ENCODE measurements at places on chromosomes 11 and 22. TPM values are rescaled to one million over a fixed set of nuclear protein-coding genes. Genes with fewer than 3 reads are reported as not detected.

GRCh38 chr22:41417622-41418390 lies 28.8 kb downstream of the TOB2 start:
- H3K4me1 ChIP-seq, result peaks cover 7% of the 10 kb centered on the region
- H3K27ac ChIP-seq, result no peak overlapping the region
- H3K36me3 ChIP-seq, result no peaks in the 10 kb centered on the region
- H3K4me3 ChIP-seq, result no peak overlapping the region
- DNase-seq, result no peak

DNA sequence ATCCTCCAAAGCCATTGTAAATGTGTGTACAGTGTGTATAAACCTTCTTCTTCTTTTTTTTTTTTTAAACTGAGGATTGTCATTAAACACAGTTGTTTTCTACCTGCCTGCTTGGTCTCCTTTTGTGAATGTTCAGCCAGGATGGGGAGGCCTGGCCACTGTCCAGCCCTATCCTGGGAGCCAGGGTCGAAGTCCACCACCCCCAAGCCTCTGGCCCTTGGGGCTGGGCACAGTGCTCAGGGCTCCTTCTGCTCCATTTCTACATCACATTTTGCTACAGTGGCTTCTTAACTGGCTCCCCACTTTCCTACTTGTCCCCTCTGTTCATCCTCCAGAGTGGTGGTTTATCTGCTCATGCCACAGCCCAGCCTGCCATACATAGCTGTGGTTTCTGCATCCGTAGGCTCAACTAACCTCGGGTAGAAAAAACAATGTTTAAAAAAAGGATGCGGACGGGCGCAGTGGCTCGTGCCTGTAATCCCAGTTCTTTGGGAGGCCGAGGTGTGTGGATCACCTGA lies 2.5 kb upstream of the SMARCB1 start:
- H3K27ac ChIP-seq, result no peak overlapping the region
- H3K4me1 ChIP-seq, result peaks cover 23% of the 10 kb centered on the region
- DNase-seq, result no peak
- no peaks in the 10 kb centered on the region for H3K27me3 ChIP-seq
- H3K36me3 ChIP-seq, result no peaks in the 10 kb centered on the region

The MYRF gene
- 165 TPM for total RNA-seq

The UCP3 gene
- 1.2 TPM for total RNA-seq

The PHLDB1 gene
- 72.1 TPM for total RNA-seq

The DNAJC4 gene
- 22.9 TPM for total RNA-seq

DNA sequence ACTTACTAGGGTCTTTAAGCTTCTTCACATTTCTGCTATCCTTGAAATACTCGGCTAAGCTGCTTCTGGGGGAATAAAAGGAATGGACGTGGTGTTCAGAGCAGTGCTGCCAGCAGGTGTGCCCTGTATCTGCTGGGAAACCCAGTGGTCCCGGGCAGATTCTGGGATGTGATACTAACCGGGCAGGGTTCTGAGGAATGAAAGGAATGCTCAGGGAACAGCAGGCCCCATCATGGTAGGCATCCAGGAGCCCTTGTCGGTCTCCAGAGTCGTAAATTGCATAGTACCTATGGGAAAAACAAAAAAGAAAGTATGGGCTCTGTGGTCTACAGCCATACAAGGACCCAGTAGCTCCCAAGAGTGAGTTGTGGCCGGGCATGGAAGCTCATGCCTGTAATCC lies 4.5 kb upstream of the TMEM223 start:
- H3K36me3 ChIP-seq, result peaks cover 2% of the 10 kb centered on the region
- peak overlapping the region; percentile 50 for H3K27ac ChIP-seq
- H3K4me3 ChIP-seq, result no peak overlapping the region
- H3K27me3 ChIP-seq, result no peaks in the 10 kb centered on the region

The TRIM29 gene
- total RNA-seq, result 4.3 TPM

GRCh38 chr22:42437488-42438292 lies 5.5 kb upstream of the NFAM1 start:
- peak overlapping the region; percentile 42 for H3K4me3 ChIP-seq
- H3K27ac ChIP-seq, result peak overlapping the region; percentile 53
- no peaks in the 10 kb centered on the region for H3K4me1 ChIP-seq
- DNase-seq, result peak; percentile 87
- no peaks in the 10 kb centered on the region for H3K27me3 ChIP-seq

The OR51E2 gene
- not detected for total RNA-seq

DNA sequence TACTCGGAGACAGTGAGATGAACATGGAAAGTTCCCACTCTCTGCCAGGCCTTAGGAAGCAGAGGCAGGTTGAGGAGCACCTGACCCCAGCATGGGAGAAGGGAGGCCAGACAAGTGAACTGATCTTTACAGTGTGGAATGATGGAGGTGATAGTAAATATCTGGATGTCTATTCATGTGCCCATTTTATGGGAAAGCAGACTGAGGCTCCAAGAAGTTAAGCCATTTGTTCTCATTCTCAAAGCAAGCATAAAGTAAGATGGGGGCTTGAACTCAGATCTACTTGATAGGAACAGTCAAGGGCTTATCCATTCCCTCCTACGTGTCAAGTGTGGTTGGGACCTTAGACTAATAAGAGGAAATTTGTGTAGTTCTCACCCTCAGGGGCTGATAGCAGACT lies 461.5 kb downstream of the MN1 start:
- no peaks in the 10 kb centered on the region for H3K27me3 ChIP-seq
- no peaks in the 10 kb centered on the region for H3K36me3 ChIP-seq
- H3K27ac ChIP-seq, result no peak overlapping the region
- H3K4me1 ChIP-seq, result no peaks in the 10 kb centered on the region
- H3K4me3 ChIP-seq, result no peak overlapping the region

DNA sequence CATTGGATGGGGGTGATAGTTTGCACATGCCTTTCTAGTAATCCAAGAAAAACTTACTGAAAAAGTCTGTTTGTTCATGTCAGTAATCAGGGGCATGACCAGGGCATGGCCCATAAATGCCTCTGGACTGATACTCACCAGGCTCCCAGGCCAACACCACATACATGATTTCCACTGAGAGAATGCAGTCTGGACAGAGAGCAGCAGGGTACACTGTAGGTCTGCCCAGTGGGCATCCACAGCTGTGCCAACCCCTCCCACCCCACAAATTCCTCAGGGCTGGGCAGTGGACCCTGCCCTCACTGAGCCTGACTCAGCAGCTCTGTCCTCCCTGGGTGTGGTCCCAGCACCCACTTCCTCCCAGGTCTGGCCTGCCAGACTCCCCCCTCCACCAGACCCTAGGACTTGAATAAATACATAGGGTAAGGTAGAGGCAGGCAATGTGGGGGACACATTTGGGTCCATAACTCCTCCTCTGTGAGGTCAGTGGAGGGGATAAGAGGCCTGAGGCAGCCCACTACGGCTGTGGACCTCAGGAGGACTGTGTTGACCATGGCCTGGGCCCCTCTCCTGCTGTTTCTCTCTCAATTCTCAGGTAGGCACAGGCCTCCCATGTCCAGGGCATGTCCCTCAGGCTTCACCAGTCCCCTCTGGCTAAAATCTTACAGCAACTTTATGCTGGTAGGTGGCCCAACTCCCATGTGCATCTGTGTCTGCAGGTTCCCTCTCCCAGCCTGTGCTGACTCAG lies 92.2 kb upstream of the TOP3B start:
- H3K4me1 ChIP-seq, result peaks cover 13% of the 10 kb centered on the region
- no peak overlapping the region for H3K4me3 ChIP-seq
- H3K36me3 ChIP-seq, result no peaks in the 10 kb centered on the region
- H3K27ac ChIP-seq, result peak overlapping the region; percentile 69

DNA sequence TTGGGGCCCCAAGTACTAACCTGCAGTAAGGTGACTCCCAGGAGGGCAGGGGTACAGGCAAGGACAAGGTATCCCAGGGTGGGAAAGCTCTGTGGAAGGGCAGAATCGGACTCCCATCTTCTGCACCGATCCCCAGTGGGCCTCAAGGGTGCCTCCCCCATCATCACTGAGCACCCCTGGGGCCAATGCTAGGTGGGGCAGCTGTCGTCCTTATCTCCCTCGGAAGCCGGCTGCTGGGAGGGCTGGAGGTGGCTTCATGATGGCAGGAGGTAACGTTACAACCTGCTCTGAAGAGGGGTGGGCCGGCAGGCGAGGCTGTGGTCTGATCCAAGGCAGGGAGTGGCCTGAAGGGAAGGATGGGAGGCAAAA lies 87.6 kb upstream of the LINC01488 start:
- no peaks in the 10 kb centered on the region for H3K4me1 ChIP-seq
- no peaks in the 10 kb centered on the region for H3K27me3 ChIP-seq
- no peak overlapping the region for H3K4me3 ChIP-seq
- H3K27ac ChIP-seq, result no peak overlapping the region
- H3K36me3 ChIP-seq, result no peaks in the 10 kb centered on the region
- no peak for DNase-seq

GRCh38 chr11:10441091-10441490 lies 14.0 kb upstream of the AMPD3 start:
- no peak for DNase-seq
- no peak overlapping the region for H3K27ac ChIP-seq
- H3K4me3 ChIP-seq, result no peak overlapping the region
- 0 out of 2 replicates have a peak, but pooled peaks cover 2% of the 10 kb centered on the region for H3K4me1 ChIP-seq

The TTLL12 gene
- total RNA-seq, result 52.5 TPM

The RAB38 gene
- 0.41 TPM for total RNA-seq

The IGLL1 gene
- total RNA-seq, result not detected

GRCh38 chr11:122327528-122327927 lies 211.5 kb upstream of the BLID start:
- H3K27me3 ChIP-seq, result no peaks in the 10 kb centered on the region
- no peak overlapping the region for H3K4me3 ChIP-seq
- no peaks in the 10 kb centered on the region for H3K4me1 ChIP-seq
- no peaks in the 10 kb centered on the region for H3K36me3 ChIP-seq
- no peak for DNase-seq
- no peak overlapping the region for H3K27ac ChIP-seq

GRCh38 chr11:128644576-128644975 lies 49.3 kb upstream of the FLI1 start:
- no peak for DNase-seq
- no peak overlapping the region for H3K27ac ChIP-seq
- H3K4me1 ChIP-seq, result no peaks in the 10 kb centered on the region
- no peaks in the 10 kb centered on the region for H3K27me3 ChIP-seq

The NXPE1 gene
- total RNA-seq, result not detected
